Spinal cord (tissue), 10 donors: ENCODE measurements at places on chromosomes 7 and 10. TPM values are rescaled to one million over a fixed set of nuclear protein-coding genes. Genes with fewer than 3 reads are reported as not detected.

The SPDYE8 gene
- total RNA-seq, result 0.06 TPM

The CRHR2 gene
- 2.4 TPM for total RNA-seq

The ENTPD7 gene
- 19.0 TPM for total RNA-seq

The BHLHA15 gene
- total RNA-seq, result 0.99 TPM

The HOXA3 gene
- total RNA-seq, result 8.8 TPM

The ANK3 gene
- total RNA-seq, result 101 TPM

The DNAH11 gene
- 16.8 TPM for total RNA-seq

The BAIAP2L1 gene
- total RNA-seq, result 2.0 TPM

The NRAP gene
- total RNA-seq, result 0.11 TPM

The HECW1 gene
- 10.7 TPM for total RNA-seq
